Fibroblast of skin of abdomen (primary cell): ENCODE measurements at places on chromosomes 4 and X.

DNA sequence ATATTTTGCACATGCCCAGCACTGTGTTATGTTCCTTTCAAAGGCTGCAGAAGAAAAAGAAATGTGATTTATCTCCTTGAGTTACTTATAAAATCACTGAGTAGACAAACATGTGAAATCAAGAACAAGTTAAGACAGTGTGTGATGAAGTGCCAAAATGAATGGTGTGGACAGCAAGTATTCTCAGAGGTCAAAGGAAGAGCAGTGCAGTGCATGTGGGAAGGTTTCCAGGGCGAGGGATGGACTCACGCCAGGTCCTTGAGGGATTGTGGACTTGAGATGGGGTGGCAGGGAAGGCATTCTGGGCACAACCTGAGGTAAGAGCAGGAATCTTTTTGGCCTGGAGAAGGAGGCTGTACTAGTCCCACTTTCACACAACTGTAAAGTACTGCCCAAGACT lies 115.5 kb downstream of the FNIP2 start:
- DNase-seq: peak; percentile 49

- no peak for DNase-seq
Observed at GRCh38 chr4:121189326-121190215, 25.4 kb upstream of the TNIP3 start.

DNA sequence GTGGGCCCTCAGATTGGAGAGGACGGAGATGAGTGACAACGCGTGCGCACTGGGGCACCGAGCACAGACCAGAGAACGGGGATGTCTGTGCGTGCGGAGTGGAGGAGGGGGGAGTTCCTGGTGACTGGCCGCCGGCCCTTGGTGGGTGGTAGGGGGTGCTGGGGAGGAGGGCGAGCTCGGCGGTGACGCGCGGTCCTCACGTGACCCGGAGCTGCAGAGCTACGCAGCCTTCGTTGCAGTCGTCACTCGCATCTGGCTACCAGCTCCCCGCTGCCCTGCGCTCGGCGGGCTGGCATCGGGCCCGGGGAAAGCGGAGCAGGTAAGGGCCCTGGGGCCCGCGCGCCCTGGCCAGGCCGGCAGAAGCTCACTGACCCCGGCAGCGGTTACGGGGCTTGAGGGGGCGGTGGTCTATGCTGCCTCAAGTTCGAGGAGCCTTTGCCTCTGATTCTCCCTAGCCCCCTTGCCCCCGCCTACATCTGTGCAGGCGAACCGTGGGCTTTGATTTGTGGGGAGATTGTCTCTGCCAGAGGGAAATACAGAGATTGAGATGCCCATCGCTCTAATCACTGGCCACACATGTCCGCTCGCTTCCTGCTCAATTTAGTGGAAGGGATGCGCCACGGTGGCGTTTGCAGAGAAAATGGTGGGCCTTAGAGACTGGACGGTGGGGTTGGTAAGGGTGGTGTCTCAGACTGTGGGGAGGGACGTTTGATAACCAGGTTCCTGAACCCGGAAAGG lies at the start of gene ARMCX4:
ARMCX4 (plus strand) TSS at position 245 of the 738 bp plus-strand sequence. CDS start 3,134 bp downstream, outside the sequence.
- DNase-seq: peak; percentile 69

DNA sequence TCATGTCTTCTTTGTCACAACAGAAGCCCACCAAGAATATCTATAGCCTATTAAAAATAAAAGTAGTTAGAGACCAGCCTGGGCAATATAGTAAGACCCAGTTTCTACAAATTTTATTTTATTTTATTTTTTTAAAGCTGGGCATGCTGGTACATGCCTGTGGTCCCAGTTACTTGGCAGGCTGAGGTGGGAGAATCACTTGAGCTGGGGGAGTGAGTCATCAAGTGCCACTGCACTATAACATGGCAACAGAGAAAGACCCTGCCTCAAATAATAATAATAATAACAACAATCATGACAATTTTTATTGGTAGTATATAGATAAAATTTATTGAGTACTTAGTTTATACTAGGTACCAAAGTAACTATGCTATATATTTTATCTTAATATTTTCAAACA lies 93.0 kb upstream of the NPFFR2 start:
- no peak for DNase-seq

GRCh38 chr4:125703443-125703842 lies 388.7 kb downstream of the FAT4 start:
- DNase-seq: peak; percentile 52

DNA sequence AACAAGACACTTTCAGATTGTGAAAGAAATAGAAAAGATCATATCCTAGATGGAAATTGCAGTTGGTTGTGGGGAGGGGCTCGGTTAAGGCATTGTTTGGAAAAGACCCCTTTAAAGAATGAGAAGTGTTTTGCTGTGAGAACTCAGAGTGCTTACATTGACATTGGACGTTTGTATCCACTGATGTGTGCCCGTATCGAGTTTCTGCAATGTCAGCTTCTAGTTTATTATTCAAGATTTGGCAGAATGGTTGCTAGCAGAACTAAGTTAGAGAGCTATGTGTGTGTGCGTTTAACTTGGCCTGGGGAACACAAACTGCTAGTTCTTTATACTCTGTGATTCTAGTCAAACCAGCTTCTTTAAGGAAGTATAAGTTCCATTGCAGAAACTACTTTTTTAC lies 2702.5 kb downstream of the PCDH7 start:
- DNase-seq: no peak

GRCh38 chrX:40552768-40553167 lies 28.0 kb upstream of the ATP6AP2 start:
- DNase-seq: peak; percentile 22

- DNase-seq: peak; percentile 1
Observed at GRCh38 chr4:31160146-31160545, 440.0 kb downstream of the PCDH7 start.

DNA sequence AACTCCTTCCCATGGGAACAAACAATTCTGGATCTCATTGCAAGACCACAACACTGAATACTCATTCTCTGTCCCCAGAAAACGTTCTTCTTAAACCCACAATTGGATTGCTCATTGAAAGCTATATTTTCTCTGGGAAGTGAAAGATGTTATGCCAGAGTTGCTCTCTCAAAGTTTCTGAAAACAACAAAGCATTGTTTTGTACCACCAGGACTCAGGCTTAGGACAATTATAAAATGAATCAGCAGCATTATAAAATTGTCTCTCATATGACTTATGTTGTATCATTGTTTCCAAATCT lies 26.5 kb downstream of the TFDP3 start:
- DNase-seq: no peak

DNA sequence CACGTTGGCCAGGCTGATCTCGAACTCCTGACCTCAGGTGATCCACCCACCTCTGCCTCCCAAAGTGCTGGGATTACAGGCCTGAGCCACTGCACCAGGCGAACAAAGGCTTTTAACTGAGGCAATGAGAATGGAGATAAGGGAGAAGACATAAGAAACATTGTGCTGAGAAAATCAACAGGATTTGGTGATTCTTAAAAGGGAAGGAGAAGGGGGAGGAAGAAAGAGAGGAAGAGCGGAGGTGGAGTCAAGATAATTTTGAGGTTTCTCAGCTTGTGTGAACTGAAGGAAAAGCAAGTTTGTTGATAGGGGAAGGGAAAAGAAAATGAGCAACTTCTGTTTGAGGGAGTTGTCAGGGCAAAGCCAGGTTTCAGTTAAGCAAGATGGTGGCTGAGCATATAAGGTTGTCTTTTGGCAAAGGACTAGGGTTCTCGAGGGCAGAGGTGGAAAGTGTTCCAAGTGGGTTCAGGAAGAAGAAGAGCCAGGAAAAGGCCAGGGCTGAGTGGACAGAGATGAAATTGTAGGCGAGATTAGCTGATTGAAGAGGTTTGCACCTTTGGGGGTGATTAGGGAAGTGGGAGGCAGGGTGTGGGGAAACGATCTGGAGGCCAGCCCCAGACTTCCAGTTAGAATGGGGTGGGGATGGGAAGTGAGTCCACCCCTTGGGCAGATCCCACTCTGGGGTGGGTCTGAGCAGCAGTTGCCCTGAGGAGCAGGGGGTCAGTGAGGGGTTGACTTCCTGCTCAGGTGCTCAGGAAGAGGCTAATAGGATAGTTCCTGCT lies 7.8 kb downstream of the DOCK11 start:
- no peak for DNase-seq

DNA sequence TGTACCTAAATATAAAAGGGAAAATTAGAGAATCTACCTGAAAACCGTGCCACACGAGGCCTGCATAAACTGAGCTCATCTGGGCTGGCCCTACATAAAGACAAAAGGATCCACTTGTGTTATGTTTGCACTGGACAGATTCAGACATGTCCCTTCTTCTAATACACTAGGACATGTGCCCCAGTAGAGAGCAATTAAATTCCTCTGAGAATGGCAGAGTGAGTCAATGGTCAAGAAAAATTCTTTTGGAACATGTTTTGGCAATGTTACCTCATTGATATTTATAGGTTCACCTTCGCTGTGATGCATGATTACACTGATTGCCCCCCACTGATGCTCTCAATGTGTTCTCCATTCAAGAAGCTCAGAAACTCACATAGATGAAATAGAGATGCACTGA lies 95.2 kb downstream of the MANBA start:
- DNase-seq: no peak

DNA sequence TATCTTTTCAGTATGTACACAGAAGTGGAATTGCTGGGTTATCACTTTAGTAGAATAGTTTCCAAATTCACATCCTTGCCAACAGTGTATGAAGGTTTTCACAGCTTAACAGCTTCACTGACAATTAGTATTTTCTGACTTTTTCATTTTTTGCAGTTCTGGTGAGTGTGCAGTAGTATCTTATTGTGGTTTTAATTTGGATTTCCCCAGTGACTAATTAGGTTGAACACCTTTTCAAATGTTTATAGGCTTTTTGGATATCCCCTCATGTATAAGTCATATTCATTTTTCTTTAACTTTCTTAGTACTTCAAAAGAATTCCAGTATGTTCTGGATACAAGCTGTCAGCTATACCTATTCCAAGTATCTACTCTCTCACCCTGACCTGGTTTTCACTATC lies 37.1 kb downstream of the BRCC3 start:
- no peak for DNase-seq

DNA sequence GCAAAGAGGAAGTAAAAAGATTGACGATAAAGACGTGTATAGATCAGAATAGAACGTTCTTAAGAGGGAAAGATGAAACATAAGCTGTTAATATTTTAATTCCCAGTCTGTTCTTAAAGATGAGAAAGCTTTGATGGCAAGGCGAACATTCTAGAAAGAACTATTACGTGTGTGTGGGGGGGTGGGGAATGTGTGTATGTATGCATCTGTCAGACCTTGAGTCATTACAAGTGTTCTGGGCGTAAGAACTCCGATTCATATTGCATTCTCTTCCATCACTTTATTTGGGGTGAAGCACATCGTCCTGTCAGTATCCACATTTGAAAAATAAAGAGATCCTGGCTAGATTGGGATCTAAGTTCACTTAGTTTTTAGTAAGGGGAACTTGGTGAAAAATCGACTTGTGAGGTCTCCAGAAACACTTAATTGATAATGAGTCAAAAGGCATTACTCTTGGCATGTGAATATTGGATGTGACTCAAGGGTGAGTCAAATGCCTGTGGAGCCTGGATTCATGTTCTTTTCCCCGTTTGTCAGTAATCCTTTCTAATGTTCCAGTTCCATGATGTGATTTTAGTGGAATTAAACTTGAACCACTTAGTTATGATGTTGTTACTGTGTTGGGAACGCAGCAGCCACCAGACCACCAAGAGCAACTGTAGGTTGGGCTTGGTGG lies 3.1 kb downstream of the SMS start:
- DNase-seq: peak; percentile 94

DNA sequence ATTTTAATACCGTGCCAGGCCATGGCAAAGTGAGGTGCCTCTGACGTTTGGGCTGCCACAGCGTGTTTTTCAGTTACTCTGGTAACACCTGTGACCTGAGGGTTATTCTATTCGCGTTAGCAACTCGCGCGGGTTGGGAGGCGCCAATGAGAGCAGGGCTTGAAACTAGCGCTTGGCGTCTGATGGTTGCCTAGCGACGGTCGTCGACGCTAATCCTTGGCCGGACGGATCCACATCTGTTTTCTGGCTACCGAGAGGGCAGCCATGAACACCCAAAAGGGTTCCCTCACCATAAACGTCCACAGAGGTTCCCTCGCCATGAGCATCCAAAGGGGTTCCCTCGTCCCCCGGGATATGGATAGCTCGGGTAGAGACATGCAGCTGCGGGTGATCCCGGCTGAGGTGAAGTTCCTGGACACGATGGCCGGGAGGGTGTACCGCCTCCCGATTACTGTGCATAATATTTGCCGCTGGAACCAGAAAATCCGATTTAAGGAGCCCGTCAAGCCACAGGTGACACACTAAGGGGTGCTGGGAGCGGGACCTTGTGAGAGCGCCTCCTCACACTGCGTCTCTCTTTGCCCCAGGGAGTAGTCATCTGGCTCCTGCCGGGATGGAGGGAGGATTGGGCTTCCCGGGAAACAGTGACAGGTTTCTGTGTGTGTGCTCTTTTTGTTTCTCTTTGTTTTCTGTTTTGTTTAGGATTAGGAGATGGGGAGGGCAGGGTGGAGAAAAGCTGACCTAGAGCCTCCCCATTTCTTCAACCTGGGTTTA lies at the start of gene CFAP47:
CFAP47 (plus strand) TSS at position 199 of the 774 bp plus-strand sequence; CDS start at position 265, 66 bp downstream.
- DNase-seq: no peak
